Stimulated activated naive B cell treated with anti-CD40 and anti-IgM and Interleukin-4, amounts not matched to agents 10 μg/mL and 1 μg/mL and 100 μg/mL, for 72 hours (primary cell): ENCODE measurements at places on chromosomes 6 and 20.
A peak's percentile ranks its signal among the peaks of the same experiment; 100 is the strongest.

- no peak for DNase-seq
Observed at GRCh38 chr20:40571639-40572038, 117.4 kb downstream of the MAFB start.

DNA sequence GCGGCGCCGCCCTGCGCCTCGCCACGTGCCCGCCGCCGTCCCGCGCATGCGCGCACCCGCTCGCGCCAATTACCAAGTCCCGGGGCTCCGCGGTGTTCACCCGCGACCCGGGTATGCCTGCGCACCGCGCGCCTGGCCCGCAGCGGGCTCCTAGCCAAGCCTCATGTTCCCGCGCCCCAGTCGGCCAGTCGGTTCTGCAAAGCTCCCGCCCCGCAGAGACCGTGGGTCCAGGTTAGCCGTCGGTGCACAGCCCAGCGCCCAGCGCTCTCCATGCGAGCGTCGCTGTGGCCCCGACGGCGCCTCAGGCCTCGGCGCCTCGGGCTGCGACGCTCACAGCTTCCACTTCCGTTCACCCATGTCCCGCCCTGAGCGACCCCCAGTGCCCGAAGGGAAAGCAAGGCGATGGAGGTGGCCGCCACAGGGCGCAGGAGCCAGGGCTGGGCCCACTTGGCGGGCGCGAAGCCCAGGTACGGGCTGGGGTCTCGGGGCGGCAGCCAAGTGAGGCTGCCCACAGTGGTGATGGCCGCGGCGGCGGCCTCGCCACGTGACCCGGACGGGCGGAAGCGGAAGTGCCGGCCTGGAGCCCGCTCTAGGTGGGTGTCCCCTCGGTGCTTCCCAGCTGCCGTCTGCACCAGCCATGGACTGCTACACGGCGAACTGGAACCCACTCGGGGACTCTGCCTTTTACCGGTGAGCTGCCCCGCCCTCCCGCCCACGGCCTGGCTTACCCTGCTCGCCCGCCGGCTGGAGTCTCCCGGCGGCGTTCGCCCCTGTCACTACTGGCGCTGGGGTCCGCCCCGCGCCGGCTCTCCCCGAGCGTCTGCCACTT, at the start of the genes PCED1A and VPS16:
Gene PCED1A, minus strand, starts transcription at position 518 of the 829 bp plus-strand sequence. CDS start 743 bp downstream, outside the sequence.
Gene VPS16, plus strand, starts transcription at position 608 of the 829 bp plus-strand sequence. Its CDS starts 30 bp downstream, at position 638.
- peak; percentile 92 for DNase-seq

DNA sequence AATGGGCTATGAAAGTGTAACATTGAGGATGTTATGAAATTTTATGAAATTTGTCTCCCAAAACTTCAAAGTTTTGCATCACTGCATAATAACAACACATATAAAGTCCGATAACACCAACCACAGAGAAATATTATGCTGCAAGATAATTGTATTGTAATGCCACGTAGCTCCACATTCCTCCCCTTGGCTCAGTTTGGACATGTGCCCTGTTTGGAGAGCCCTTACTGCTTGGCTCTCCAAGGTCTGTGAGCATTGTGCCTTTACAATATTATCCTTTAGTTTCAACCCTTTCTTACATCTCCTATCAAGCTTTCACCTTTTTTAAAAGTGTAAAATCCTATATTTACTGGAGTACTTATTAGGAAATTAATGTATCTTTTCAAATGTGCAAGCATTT, 10.8 kb downstream of the HBS1L start:
- no peak for DNase-seq

GRCh38 chr20:10781526-10781925, 107.7 kb upstream of the JAG1 start:
- peak; percentile 1 for DNase-seq

DNA sequence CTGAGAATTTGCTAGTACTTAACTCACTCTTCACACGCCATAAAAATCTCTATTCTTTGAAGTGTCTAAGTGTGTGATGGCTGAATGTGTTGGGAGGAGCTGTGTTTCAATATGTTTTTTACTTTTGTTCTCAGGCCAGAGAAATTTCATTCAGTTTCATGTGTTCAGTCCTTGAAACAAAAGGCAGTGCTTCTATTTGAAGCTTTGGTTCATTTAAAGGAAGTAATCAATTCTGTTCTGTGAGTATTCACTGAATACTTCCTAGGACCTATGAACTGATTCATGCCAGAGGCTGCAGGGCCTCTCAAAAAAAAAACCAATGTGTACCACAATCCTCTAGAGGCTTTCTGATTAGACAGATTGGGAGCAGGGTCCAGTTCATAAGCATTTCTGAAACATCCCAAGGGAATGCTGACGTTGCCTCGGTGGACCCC, 12.4 kb upstream of the F13A1 start:
- DNase-seq, result no peak

DNA sequence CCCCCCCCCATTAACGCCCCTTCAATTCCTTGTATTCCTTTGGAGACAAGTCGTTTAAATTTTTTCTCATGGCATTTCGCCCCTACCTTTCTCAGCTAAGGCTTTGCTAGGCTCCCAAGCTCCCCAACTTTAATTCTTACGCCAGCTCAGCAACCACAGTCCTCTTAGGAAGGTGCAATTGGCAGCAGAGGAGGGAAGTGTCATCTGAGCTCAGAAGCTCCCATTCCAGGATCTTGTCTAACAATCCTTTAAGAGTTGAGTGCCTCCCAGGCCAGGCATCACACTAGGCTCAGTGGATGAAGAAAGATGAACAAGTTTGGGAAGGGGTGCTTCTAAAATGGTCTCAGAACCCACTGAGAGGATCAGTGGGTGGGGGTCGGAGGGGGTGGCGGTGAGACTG, 131.2 kb upstream of the AKAP12 start:
- DNase-seq, result no peak

DNA sequence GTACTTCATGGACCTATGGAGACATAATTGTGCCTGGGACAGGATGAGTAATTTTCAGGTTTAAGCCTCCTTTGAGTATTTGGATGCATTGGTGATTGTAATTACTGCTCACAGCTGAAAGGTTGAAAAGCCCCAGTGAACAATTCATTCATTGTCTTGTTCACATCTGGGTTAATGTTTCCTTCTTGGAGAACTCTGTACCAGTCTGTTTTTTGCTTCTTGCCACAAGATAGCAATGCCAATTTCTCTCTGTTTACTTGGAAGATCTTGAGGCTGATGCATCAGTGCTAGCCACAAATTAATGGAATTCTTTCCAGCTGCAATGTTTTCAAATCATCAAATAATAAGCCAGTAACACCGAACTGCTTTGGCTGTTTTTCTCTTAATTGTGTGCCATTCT, 207.8 kb downstream of the BMP2 start:
- DNase-seq, result no peak
